ENCODE measurements at places on chromosomes 11 and 22. TPM values are rescaled to one million over a fixed set of nuclear protein-coding genes. Genes with fewer than 3 reads are reported as not detected.

ARHGAP8 gene
- total RNA-seq: 1.4 TPM

ASPHD2 gene
- total RNA-seq: 0.67 TPM

MMP12 gene
- not detected for total RNA-seq

SOX6 gene
- 8.1 TPM for total RNA-seq

SLC22A8 gene
- total RNA-seq: not detected

PGA5 gene
- total RNA-seq: 0.71 TPM

MUC2 gene
- total RNA-seq: not detected

VSIG10L2 gene
- total RNA-seq: 0.14 TPM

OOSP4B gene
- not detected for total RNA-seq

SEPTIN3 gene
- 0.23 TPM for total RNA-seq

APOBEC3F gene
- total RNA-seq: 5.5 TPM

PRG2 gene
- total RNA-seq: 0.52 TPM

ANKK1 gene
- 0.23 TPM for total RNA-seq

PRG3 gene
- not detected for total RNA-seq

OR10V1 gene
- not detected for total RNA-seq

DMC1 gene
- 2.4 TPM for total RNA-seq

CDC42BPG gene
- total RNA-seq: 0.38 TPM

KRTAP5-2 gene
- not detected for total RNA-seq

C11orf21 gene
- 1.3 TPM for total RNA-seq

CCDC88B gene
- total RNA-seq: 7.0 TPM

TREH gene
- total RNA-seq: not detected

LMF2 gene
- total RNA-seq: 39.0 TPM

CATSPERZ gene
- total RNA-seq: 1.4 TPM

OR52I1 gene
- total RNA-seq: not detected

OSM gene
- 1.0 TPM for total RNA-seq

TBX10 gene
- not detected for total RNA-seq

TMPRSS6 gene
- total RNA-seq: not detected

OR10AG1 gene
- not detected for total RNA-seq

DDX6 gene
- total RNA-seq: 117 TPM

CTSF gene
- 73.9 TPM for total RNA-seq

MOB2 gene
- total RNA-seq: 47.5 TPM

TRPC6 gene
- total RNA-seq: 2.4 TPM

HTR3A gene
- not detected for total RNA-seq

C11orf42 gene
- total RNA-seq: not detected

CCDC73 gene
- total RNA-seq: not detected

PACSIN3 gene
- 33.1 TPM for total RNA-seq

LGALS1 gene
- 1,213 TPM for total RNA-seq

KIAA1671 gene
- 27.4 TPM for total RNA-seq

SWAP70 gene
- 57.0 TPM for total RNA-seq

MMP13 gene
- not detected for total RNA-seq

KBTBD3 gene
- total RNA-seq: 4.7 TPM

SCUBE2 gene
- total RNA-seq: 2.5 TPM

LRRC56 gene
- total RNA-seq: 0.43 TPM

RASD2 gene
- 13.0 TPM for total RNA-seq

USP2 gene
- 17.3 TPM for total RNA-seq

KCNJ4 gene
- total RNA-seq: not detected

HINFP gene
- total RNA-seq: 13.4 TPM

TEX54 gene
- total RNA-seq: not detected

ZP1 gene
- total RNA-seq: not detected

NNMT gene
- total RNA-seq: 647 TPM

Data from posterior vena cava (tissue), 2 donors.